Hematopoietic multipotent progenitor cell treated with erythropoietin and hydrocortisone succinate and interleukin-3 and kit ligand, for 6 days (in vitro differentiated cells): ENCODE measurements at places on chromosomes 3 and 15.

DNA sequence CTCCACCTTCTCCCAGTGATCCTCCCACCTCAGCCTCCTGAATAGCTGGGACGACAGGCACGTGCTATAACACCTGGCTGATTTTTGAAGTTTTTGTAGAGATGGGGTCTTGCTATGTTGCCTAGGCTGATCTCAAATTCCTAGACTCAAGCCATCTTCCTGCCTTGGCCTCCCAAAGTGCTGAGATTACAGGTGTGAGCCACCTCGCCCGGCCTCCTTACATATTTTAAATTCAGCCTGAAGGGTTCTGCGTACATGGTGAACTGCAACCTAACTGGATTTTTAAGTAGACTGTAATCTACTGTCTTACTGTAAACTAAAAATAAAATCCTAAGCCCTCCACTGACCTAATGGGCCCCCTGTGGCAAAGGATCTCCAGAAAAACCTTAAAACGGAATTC lies 34.1 kb downstream of the MASP1 start:
- no peak for DNase-seq

DNA sequence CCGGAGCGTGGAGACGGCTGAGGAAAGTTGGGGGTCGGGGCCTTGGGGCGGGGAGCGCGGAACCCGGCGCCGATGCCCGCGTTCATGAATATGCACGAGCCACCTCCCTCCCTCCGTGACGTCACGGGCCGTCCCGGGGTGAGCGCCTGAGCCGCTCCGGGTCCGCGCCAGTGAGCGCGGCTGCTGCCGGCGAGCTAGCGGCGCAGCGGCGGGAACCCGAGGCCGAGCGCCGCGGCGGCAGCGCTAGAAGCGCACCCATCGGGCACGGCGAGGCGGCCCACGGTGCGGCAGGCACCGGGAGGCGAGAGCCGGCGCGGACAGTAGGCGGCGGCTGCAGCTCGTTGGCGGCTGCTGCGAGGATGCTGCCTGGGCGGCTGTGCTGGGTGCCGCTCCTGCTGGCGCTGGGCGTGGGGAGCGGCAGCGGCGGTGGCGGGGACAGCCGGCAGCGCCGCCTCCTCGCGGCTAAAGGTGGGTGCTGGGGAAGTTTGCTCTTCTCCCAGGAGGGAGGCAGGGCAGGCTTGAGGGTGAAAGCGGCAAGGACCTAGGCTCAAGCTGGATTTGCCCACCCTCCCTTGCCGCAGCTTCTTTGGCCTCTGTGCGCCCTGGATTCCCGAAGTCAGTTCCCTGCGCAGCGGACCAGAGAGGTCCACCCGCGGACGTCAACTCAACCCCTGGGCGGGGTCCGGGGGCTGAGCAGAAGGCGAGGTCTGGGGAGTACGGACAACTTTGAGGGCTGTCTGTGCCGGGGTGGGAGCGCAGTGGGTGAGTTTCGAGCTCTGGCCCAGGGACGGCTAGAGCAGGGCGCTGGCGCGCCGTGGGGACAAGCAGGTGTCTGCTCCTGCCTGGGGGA lies at the start of gene CLSTN2:
CLSTN2 (plus strand) TSS at position 170 of the 850 bp plus-strand sequence.
- DNase-seq = peak; percentile 43

- DNase-seq = no peak
These were observed 36.1 kb downstream of the TRAK1 start for GRCh38 chr3:42127226-42127625.

DNA sequence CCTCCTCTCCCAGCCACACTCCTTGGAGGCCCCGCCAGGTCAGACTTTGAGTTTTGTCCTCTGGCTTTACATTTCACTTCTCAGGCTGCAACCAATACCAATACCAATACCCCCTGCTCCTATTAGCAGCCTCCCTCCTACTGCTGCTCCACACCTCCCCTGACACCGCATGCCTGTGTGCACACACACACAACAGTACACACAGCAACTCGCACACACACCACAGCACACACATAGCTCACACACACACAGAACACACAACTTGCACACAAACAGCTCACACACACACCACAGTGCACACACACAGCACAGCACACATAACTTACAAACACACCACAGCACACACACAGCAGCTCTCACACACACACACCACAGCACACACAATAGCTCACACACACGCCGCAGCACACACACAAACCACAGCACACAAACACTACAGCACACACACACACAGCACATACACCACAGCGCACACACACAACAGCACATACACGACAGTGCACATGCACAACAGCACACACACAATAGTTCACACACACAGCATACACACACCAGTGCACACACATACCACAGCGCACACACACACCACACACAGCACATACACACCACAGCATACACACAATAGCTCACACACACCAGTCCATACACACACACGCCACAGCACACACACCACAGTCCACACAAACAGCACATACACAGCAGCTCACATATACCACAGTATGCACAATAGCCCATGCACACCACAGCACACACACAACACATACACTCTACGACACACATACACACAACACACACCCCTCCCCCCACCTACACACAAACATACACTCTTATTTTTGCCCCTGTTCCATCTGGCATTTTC lies 204.7 kb downstream of the UACA start:
- no peak for DNase-seq

- DNase-seq = no peak
These were observed 124.8 kb upstream of the ST8SIA2 start for GRCh38 chr15:92268900-92269299.

DNA sequence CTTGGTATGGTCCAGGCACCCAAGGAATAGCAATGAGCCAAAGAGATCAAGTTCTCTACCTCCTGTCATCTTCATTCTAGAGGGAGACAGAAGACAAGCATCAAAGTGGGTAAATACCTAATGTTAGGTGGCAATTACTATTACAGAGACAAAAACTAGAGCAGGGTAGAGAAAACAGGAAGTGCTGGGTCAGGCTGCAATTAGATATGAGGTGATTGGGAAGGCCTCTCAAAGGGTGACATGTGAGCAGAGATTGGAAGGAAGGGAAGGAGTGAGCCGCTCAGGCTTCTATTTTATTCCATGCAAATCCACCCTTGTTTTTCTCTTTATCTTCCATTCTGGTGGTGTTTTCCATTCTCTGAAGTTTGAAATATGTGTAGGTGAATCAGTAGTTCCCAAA lies 37.4 kb downstream of the EBLN2 start:
- peak; percentile 19 for DNase-seq

- DNase-seq = no peak
These were observed 38.5 kb downstream of the SYN2 start for GRCh38 chr3:12042638-12043037.

DNA sequence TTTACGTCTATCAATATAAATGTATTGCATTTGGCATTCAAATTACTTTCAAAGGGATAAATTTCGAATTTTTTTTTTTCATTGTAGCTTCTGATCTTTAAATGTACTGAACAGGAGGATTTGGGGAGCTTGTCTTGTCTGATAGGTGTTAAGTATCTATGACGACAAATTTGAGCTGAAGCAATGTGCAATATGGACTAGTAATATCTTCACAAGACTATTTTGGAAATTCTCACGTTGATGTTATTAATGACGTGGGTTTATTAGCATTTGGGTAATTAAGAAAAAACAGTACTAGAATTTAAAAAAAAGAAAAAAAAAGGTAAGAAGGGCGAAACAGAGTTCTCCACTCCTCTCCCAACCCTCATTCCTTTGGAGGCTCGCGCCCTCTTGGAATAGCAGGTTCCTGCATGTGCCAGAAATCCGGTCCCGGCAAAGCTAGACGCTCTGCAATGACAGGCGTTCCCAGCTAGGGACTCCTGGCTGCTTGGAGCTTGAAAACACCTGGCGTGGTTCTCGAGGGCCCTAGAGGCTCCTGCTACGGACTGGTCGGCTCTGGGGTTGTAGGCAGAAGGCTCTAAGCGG lies 648 bp upstream of the P2RY1 start:
- DNase-seq = peak; percentile 56

- no peak for DNase-seq
These were observed 15.1 kb upstream of the BNIP2 start for GRCh38 chr15:59703979-59704796.

- DNase-seq = peak; percentile 41
These were observed 79.3 kb upstream of the ALDH1L1 start for GRCh38 chr3:126259411-126260391.

DNA sequence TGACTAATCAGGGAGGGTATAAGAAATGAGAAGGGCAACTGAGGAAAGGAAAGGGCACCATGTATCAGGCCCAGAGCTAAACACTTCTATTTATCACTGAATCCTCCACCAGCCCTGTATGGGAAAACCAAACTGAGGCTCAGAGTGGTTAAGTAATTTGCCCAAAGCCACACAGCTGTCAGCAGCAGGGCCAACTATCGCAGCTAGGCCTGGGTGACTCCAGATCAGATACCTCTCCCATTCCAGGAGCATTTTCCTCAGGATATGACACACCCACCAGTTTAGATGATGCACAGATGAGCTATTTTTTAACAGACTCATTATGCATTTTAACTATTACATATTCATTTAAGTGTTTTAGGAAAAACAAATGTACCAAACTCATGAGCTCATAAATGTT lies 14.5 kb downstream of the NUP210 start:
- no peak for DNase-seq

DNA sequence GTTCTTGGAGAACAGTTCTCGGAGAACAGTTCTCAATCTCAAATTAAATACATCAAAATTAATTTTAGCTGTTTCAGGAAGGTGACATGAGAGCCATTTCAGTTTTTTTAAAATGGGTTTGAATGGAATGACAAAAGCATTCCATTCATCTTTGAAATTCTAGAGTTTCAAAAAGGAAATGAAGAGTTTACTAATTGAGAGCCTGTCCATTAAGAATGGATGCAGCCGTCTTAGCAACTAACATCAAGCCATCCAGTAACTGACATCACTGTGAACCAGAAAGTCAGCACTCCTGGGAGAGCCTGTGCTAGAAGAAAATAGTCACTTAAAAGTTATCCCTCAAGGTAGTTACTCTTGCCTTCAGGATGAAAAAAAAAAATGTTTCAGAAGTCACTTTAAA lies 47.0 kb upstream of the FSTL1 start:
- DNase-seq = no peak

- no peak for DNase-seq
These were observed 25.0 kb upstream of the CHRNB4 start for GRCh38 chr15:78666010-78666409.

GRCh38 chr15:23422946-23423708 lies 23.9 kb downstream of the GOLGA6L2 start:
- no peak for DNase-seq
